SJSA1 (cell line): ENCODE measurements at places on chromosomes 6 and 20. TPM values are rescaled to one million over a fixed set of nuclear protein-coding genes. Genes with fewer than 3 reads are reported as not detected.

GRCh38 chr6:155116571-155116910, 121.4 kb downstream of the TIAM2 start:
- DNase-seq, result no peak
- H3K4me1 ChIP-seq, result peaks cover 52% of the 10 kb centered on the region
- H3K4me3 ChIP-seq, result no peak overlapping the region

The CDH26 gene
- total RNA-seq, result not detected in 2 replicates

DNA sequence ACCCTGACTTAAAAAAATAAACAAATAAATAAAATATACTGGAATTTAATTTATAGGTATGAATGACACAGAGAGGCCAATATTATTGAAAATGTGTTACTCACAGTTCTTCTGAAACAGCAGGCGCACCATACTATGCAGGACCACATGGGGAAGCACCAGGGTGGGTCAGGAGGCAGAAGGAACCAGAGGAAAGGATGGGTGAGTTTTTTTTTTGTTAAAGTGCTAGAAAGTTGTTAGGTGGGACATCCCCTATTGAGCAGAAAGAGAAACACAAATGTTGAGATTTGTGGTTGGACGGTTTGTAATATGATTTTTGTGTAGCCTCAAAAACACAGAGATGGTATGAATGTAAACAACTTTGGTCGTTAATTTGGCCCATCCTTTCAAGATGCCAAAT, 26.0 kb downstream of the PTPRA start:
- no peaks in the 10 kb centered on the region for H3K36me3 ChIP-seq
- H3K27ac ChIP-seq, result no peak overlapping the region
- no peak overlapping the region for H3K4me3 ChIP-seq
- H3K4me1 ChIP-seq, result no peaks in the 10 kb centered on the region
- H3K27me3 ChIP-seq, result no peaks in the 10 kb centered on the region

DNA sequence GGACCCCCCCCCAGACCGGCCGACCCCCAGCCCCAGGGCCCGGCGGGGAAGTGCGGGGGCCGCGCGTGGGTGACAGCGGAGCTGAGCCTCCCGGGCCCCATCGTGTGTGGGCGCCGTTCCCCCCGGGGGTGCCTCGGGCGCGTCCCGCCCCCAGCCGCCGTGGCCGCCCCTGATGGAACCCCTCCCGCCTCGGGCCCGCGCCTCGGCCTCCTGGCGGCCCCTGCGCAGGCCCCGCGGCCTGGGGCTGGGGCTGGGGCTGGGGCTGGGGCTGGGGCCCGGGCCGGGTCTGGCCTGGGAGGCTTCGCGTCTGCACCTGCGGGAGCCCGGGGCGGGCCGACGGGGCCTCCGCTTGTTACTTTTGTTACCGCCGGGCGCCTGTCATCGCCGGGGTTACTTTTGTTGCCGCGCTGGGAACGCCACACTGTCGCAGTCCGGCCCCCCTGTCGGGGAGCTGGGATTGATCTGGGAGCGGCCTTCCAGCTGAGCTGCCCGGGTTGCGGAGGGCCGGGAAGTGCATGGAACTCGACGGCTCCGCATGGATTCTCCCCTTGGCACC, 598 bp downstream of the OGFR start:
- no peaks in the 10 kb centered on the region for H3K27me3 ChIP-seq
- peak overlapping the region; percentile 99 for H3K4me3 ChIP-seq
- H3K36me3 ChIP-seq, result peaks cover 68% of the 10 kb centered on the region
- peak overlapping the region; percentile 75 for H3K27ac ChIP-seq

- H3K4me3 ChIP-seq, result no peak overlapping the region
- H3K27ac ChIP-seq, result no peak overlapping the region
- H3K4me1 ChIP-seq, result no peaks in the 10 kb centered on the region
- no peaks in the 10 kb centered on the region for H3K27me3 ChIP-seq
Observed at GRCh38 chr6:135320721-135321621, 139.9 kb downstream of the MYB start.

- no peaks in the 10 kb centered on the region for H3K36me3 ChIP-seq
- no peak overlapping the region for H3K27ac ChIP-seq
- DNase-seq, result no peak
- H3K4me3 ChIP-seq, result no peak overlapping the region
Observed at GRCh38 chr6:30157581-30157980, 3.4 kb downstream of the TRIM10 start.

DNA sequence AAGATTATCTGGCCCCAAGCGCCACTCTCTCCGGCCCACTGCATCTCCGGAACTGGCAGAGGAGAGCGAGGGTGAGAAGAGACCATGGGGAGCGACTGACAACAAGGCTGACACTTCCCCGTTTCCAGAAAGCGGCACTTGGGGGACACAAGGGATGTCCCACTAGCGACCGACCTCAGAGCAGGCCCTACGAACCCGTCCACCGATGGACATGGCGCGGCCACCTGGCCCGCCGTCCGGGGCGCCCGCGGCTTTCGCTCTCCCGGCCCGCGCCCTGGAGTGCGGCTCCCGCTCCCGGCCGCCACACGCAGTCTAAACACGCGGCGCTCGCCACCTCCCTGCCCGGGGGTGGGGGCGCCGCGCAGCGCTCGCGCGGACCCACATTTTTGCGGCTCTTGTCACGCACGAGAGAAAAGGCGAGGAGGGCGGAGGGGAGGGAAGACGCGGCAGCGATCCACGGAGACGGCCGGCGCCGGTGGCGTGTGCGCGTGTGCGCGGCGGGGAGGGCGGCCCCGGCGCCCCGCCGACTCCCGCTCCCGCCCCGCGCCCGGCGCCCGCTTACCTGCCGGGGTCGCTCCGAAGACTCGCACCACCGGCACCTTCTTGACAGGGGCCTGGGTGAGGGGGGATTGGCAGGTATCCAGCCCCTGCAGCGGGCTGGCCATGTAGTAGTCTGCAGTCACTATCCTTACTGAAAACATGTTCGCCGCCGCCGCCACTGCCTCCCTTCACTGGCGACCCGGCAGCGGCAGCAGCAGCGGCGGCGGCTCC, 645 bp downstream of the REV3L start:
- peaks cover 37% of the 10 kb centered on the region for H3K36me3 ChIP-seq
- H3K4me3 ChIP-seq, result peak overlapping the region; percentile 95
- peak overlapping the region; percentile 99 for H3K27ac ChIP-seq
- no peaks in the 10 kb centered on the region for H3K27me3 ChIP-seq
- DNase-seq, result peak; percentile 67

GRCh38 chr20:52037370-52037769, 154.2 kb downstream of the ZFP64 start:
- H3K4me3 ChIP-seq, result no peak overlapping the region
- H3K4me1 ChIP-seq, result peaks cover 10% of the 10 kb centered on the region
- no peak overlapping the region for H3K27ac ChIP-seq
- no peak for DNase-seq
- no peaks in the 10 kb centered on the region for H3K36me3 ChIP-seq

The BTNL2 gene
- not detected in 2 replicates for total RNA-seq

The PARD6B gene
- total RNA-seq, result 1.8 and 2.8 TPM in 2 replicates

DNA sequence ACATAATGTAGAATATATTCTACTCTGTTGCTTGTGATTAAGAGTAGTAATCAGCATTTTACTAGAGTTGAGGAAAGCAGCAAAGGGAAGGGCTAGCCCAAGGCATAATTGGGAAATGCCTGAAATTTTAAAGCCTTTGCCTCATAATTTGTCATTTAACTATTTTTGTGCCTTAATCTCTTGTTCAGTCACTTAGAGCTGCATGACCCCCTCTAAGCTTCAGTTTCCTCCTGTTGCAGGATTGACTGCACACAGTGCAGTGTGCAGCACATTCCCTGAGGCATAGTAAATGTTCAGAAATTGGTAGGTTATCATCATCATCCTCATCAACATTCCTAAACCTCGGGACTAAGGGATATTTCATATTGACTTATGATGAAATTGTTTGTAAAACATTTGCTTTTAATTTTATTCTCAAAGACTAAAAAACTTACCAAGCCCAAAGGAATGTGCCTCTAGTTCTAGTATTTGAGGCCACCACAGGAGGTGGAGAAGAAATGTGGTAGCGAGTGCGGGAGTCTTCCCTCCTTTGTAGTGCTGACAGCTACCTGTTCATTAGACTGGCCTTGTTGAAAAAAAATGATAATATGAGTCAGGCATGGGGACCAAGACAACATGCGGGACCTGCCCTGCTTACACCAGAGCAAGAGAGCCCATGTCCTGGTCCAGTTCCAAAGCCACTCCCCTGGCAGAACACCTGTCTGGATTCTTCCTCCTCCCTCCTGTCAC, 14.8 kb upstream of the TENT5A start:
- peaks cover 17% of the 10 kb centered on the region for H3K4me1 ChIP-seq
- DNase-seq, result peak; percentile 29
- H3K36me3 ChIP-seq, result no peaks in the 10 kb centered on the region
- no peak overlapping the region for H3K4me3 ChIP-seq
- H3K27me3 ChIP-seq, result no peaks in the 10 kb centered on the region

The STMN3 gene
- total RNA-seq, result 1.3 and 4.6 TPM in 2 replicates

GRCh38 chr6:92114797-92115196, 1304.6 kb downstream of the EPHA7 start:
- H3K4me1 ChIP-seq, result no peaks in the 10 kb centered on the region
- H3K27ac ChIP-seq, result no peak overlapping the region
- no peak for DNase-seq
- no peaks in the 10 kb centered on the region for H3K36me3 ChIP-seq
- no peak overlapping the region for H3K4me3 ChIP-seq

- H3K27me3 ChIP-seq, result no peaks in the 10 kb centered on the region
- H3K27ac ChIP-seq, result no peak overlapping the region
- no peaks in the 10 kb centered on the region for H3K36me3 ChIP-seq
- peaks cover 5% of the 10 kb centered on the region; the same call in 1 of the 2 replicates for H3K4me1 ChIP-seq
- no peak for DNase-seq
- no peak overlapping the region for H3K4me3 ChIP-seq
Observed at GRCh38 chr6:108801366-108801765, 46.9 kb upstream of the ARMC2 start.

DNA sequence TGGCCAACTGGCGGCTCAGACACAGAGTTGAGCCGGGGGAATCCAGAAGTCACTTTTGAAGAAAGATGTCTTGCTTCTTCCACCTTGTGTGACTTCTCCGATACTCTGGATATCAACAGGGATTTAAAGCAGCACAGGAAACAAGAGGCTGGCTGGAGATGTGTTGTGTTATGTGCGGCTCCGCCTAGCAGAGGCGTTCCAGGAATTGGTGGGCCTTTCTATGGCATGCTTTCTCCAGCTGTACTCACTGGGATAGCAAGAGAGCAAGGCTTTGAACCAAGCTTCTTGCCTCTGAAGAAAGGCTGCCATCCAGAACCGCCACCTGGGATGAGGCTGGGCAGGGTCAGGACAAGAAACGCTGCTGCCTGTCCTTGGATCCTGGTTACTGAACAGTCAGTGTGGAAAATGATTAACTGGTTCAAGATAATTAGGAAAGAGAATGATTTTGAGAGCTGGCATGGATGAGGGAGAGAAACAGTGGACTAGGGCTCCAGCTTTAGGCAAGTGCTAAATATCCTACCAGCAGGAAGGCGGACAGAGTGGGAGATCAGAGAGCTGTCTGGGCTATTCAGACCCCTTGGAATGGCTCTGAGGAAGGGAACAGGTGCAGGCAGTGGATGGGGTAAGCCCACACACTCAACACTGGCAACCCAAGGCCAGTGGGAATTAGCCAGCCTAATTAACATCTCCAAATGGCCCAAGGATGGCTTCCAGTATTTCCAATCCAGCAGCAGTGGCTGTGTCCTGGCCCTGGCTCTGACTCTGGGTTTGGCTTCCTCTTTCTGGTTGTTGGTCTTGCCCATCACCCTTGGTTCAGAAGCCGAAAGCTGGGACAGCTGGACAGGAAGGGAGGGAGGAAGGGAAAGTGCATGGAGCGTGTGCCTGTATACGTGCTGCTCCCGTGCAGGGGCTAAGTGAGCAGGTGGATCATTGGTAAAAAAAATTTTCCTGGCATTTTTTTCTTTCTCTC, 31.9 kb downstream of the INSM1 start:
- no peak for DNase-seq
- H3K27me3 ChIP-seq, result no peaks in the 10 kb centered on the region
- H3K4me1 ChIP-seq, result no peaks in the 10 kb centered on the region
- no peak overlapping the region for H3K27ac ChIP-seq
- no peaks in the 10 kb centered on the region for H3K36me3 ChIP-seq

DNA sequence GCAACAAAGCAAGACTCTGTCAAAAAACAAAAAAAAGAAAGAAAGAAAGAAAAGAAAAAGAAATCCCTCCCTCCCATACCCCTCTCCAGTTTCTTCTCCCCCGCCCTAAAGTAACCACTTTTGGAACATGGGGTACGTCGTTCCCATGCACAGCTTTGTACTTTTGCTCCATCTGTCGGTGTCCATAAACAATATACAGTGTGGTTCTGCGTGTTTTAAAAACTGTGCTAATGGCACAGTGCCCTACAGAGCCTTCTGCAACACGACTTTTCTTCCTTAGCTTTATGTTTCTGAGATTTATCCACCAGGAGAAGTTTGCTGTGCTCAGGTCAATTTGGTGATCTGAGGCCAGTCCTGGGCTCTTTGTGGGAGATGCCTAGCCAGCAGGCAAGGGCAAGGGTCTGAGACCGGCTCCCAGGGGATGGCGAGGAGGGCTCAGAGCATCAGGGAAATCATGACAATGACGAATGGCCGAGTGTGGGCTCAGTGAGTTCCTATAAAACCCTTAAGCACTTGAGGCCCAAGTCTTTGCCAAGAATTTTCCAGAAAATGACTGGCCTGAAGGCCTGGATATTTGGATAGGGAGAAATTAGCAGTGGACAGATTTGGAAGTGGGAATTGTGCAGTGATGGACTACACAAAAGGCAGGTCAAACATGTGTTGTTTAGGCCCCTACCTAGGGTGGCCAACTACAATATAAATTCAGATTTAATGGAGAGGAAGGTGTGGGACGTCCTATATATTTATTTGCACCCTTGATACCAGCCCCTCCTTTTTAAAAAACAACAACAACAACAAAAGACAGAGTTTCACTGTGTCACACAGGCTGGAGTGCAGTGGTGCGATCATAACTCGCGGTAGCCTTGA, 1.9 kb upstream of the BCAS4 start:
- no peaks in the 10 kb centered on the region; the same call in 1 of the 2 replicates for H3K36me3 ChIP-seq
- no peak for DNase-seq
- H3K4me3 ChIP-seq, result no peak overlapping the region
- no peak overlapping the region for H3K27ac ChIP-seq
- H3K27me3 ChIP-seq, result no peaks in the 10 kb centered on the region
- peaks cover 17% of the 10 kb centered on the region for H3K4me1 ChIP-seq

The BMP7 gene
- not detected in 2 replicates for total RNA-seq

The RAB5IF gene
- total RNA-seq, result 122 and 154 TPM in 2 replicates

DNA sequence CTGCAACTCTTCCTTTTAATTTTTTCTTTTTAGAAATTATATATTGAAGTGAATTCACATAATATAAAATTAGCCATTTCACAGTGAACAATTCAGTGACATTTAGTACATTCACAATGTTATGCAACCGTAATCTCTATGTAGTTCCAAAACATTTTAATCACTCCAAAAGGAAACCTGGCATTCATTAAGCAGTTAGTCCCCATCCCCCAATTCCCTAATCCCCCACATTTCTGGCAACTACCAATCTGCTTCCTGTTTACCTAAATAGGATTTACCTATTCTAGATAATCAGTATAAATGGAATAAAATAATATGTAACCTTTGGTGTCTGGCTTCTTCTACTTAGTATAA, 8.5 kb upstream of the DDX27 start:
- H3K4me3 ChIP-seq, result no peak overlapping the region
- H3K36me3 ChIP-seq, result no peaks in the 10 kb centered on the region
- H3K27me3 ChIP-seq, result 0 out of 2 replicates have a peak, but pooled peaks cover 2% of the 10 kb centered on the region
- H3K27ac ChIP-seq, result no peak overlapping the region
- no peaks in the 10 kb centered on the region for H3K4me1 ChIP-seq
- no peak for DNase-seq

The FBXO30 gene
- 9.5 and 10.4 TPM in 2 replicates for total RNA-seq
